GM12878 (cell line): ENCODE measurements at places on chromosomes 7 and 10. TPM values are rescaled to one million over a fixed set of nuclear protein-coding genes. Genes with fewer than 3 reads are reported as not detected.

DNA sequence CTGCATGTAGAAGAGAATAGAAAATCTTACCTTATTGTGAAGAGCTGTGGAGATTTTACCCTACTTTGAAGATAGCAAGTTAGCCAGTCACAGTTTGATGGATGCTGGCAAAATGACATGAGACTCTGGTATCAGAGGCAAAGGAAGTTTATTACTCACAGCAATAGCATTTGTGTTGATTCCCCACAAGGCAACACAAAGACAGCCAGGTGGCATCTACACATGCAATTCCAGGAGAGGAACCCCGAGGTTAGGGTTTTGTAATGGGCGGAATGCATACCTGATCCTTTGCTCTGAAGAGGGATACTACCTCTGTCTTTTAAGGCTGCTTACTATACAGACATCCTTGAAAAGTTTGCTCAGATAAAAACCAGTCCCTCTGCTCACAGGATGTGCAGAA lies 59.5 kb downstream of the AHR start:
- H3K4me1 ChIP-seq = no peaks in the 10 kb centered on the region
- no peaks in the 10 kb centered on the region for H3K27me3 ChIP-seq
- H3K27ac ChIP-seq = no peak overlapping the region
- no peak for DNase-seq
- no peaks in the 10 kb centered on the region for H3K36me3 ChIP-seq

- no peak overlapping the region for H3K27ac ChIP-seq
- H3K36me3 ChIP-seq = no peaks in the 10 kb centered on the region
- H3K4me1 ChIP-seq = no peaks in the 10 kb centered on the region
- no peaks in the 10 kb centered on the region for H3K27me3 ChIP-seq
Measured at GRCh38 chr7:94562525-94562924, 52.9 kb downstream of the CASD1 start.

GRCh38 chr10:15860692-15861201 lies 440 bp upstream of the MINDY3 start:
- no peaks in the 10 kb centered on the region for H3K27me3 ChIP-seq
- peaks cover 3% of the 10 kb centered on the region; the same call in 1 of the 2 replicates for H3K4me1 ChIP-seq
- no peak for DNase-seq
- H3K36me3 ChIP-seq = no peaks in the 10 kb centered on the region

NPTX2 gene
- not detected in 2 replicates for total RNA-seq
